ENCODE measurements at places on chromosomes 4 and X.

DNA sequence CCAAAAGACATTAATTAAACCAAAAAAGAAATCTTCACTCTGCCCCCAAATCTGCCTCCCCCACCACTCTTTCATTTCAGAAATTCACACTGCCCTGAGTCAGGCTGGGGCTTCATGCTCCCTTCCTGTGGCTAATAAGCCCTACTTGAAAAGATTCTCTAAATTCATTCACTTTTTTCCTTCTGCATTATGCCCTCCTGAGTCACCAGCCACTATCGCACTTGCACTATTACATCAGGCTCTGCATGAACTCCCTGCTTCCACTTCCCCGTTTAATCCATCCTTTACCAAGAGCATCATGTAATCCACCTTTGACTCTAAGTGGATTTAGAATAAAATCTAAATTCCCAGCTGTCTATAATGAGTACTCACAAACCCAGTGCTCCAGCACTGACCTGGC lies 295.4 kb upstream of the KLF3 start:
- no peak for DNase-seq

DNA sequence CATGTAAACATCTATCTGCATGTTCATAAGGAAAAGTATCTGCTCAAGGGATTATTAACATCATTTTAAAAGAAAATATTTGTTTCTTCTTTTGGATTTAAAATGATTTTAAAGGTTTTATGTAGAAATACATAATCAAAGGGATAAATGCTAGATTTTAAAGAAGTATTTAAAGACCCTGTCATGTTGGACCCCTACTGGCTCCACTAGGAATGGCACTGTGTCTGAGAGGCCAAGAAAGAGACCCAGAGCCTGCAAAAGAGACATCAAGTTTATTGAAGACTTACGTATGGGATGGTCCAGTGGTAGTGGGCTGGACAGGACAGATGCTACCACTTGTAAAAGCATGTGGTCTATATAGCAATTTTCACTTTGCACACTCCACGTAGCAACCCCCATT lies 78.7 kb upstream of the PCDH18 start:
- no peak for DNase-seq

- no peak for DNase-seq
Measured at GRCh38 chr4:159639671-159640323, 536.9 kb downstream of the RAPGEF2 start.

DNA sequence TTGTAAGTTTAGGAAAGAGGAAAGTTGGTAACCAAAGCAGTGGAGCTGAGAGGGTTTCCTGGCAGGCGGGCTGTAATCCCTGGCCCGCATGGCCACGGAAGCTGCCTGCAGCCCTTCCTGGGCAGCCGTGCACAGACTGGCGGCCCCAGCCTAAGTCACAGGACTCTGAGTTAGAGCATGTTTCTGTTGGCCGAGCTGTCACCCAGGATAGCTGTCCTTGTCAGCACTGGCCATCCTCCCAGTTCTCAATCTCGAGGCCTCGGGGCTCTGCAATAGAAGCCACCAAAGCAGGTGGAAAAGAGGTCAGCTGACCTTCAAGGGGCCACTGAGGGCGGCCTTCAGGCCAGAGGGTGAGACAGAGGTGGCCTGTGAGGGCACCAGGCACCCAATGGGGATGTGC lies 20.5 kb downstream of the PNMA6E start:
- DNase-seq, result no peak

- no peak for DNase-seq
Measured at GRCh38 chrX:127317159-127317558, 497.6 kb downstream of the PRR32 start.

- peak; percentile 77 for DNase-seq
Measured at GRCh38 chr4:88320780-88321373, 36.5 kb upstream of the PPM1K start.

DNA sequence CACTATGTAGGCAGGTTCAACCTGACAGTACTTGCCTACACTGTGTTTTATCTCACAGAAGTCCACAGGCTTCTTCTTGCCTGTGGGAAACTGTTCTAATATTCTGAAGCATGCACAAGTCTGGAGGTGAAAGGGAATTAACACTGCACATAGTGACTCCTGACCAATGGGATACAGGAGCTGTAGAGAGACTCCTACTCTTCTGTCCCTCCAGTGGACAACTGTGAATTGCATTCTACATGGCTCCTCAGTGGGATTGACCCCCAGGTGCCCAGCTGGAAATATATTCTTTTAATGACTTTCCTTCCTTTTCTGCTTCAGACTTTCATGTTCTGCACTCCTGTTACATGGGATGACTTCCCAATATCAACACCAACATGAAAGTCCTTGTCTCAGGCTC lies 8.2 kb upstream of the YIPF6 start:
- no peak for DNase-seq

DNA sequence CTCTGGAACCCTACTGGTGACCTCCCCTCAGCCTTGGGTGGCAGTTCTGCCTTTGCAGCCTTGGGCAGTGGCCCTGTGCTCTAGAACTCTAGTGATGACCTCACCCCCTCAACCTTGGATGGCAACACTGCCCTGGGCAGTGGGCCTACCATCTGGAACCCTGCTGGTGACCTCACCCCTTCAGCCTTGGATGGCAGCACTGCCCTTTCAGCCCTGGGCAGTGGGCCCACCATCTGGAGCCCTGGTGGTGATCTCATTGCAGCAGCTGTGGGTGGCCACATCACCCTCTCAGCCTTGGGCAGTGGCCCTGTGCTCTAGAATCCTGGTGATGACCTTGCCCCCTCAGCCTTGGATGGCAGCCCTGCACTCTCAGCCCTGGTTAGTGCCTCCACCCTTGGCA lies 129.3 kb downstream of the RBMX2 start:
- no peak for DNase-seq

- no peak for DNase-seq
Measured at GRCh38 chr4:84279678-84280077, 219.4 kb downstream of the NKX6-1 start.

- no peak for DNase-seq
Measured at GRCh38 chr4:5568931-5569330, 139.4 kb downstream of the EVC2 start.

Measured in GM12864 (cell line).